COLO829 (cell line): ENCODE measurements at places on chromosomes 12 and 14.

DNA sequence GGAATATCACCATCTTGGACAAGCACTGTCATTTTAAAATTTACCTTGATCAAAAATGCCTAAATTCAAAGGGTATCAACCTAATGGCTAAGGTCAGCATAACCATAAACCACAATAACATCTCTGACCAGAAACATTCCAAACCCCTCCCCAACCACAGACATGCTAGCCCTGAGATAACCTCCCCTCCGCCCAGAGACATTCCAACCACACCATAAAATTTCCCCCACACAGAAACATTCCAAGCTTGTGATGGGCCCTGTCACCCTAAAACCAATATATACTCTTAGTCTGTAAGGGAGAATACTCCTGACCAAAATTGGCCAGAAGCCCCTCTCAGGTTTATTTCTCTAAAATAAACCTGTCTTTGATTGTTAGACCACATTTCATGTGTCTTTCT is 17.7 kb downstream of the EPYC start:
- no peak for DNase-seq

DNA sequence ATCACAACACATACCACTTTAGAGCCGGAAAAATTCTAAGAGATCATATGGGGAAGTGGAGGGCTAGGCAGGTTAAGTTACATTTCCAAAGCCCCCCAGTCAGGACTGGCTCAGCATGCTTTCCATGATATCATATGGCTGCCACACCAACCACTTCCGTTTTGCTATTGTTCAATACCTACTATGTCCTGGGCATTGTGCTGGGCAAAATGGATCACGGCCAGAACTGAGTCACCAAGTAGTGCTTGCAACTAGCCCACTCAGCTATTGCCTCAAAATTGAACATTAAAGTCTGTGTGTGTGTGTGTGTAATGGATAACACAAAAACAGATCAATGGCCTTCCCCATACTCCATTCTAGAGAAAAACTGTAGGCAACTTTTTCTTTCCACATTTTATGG is 22.7 kb downstream of the WIF1 start:
- DNase-seq = no peak

GRCh38 chr12:11958221-11959091 is 112.3 kb upstream of the BCL2L14 start:
- no peak for DNase-seq

GRCh38 chr12:3158851-3159465 is 81.8 kb downstream of the TSPAN9 start:
- DNase-seq = no peak

DNA sequence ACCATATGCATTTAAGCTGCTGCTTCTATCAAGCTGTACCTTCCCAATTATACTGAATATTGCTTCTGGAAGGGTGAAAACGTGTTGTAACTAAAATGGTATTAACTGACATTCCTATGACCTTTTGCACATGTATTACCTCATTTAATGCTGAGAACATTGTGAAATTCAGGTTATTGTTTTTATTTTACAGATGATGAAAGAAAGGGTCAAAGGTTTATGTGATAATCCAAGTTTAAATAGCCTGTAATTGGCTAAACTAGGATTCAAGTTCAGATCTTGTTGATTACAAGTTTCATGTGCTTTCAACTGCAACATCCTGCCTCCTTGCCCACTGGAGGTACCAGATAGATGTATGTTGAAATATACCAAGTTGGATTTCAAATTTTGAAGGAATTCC is 433.3 kb upstream of the PRICKLE1 start:
- no peak for DNase-seq
